ENCODE measurements at places on chromosomes 1 and 21. TPM values are rescaled to one million over a fixed set of nuclear protein-coding genes. Genes with fewer than 3 reads are reported as not detected.

- DNase-seq = peak; percentile 56
Observed at GRCh38 chr1:205680073-205680851, at the start of gene SLC45A3. Gene SLC45A3, minus strand, starts transcription at chr1:205680509. Its CDS starts 15,853 bp downstream, at chr1:205664656.

DNA sequence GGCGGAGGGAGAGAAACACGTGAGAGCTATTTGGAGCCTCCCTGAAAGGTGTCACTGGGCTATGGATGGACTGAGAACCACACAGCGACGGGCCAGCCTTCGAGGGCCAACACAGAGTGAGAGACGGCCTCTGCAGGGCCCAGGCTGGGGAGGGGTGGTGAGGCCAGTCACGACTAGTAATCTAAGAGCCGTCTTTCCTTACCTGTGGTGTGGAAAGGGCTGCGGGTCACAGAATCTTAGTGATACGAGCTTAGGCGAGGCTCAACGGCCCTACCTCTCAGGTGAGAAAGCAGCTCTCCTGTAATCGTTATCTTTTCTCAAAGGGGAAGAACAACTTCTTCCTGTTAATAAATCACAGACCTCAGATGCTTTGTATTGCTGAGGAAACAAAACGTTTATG lies 33.4 kb upstream of the COX20 start:
- no peak for DNase-seq

DNA sequence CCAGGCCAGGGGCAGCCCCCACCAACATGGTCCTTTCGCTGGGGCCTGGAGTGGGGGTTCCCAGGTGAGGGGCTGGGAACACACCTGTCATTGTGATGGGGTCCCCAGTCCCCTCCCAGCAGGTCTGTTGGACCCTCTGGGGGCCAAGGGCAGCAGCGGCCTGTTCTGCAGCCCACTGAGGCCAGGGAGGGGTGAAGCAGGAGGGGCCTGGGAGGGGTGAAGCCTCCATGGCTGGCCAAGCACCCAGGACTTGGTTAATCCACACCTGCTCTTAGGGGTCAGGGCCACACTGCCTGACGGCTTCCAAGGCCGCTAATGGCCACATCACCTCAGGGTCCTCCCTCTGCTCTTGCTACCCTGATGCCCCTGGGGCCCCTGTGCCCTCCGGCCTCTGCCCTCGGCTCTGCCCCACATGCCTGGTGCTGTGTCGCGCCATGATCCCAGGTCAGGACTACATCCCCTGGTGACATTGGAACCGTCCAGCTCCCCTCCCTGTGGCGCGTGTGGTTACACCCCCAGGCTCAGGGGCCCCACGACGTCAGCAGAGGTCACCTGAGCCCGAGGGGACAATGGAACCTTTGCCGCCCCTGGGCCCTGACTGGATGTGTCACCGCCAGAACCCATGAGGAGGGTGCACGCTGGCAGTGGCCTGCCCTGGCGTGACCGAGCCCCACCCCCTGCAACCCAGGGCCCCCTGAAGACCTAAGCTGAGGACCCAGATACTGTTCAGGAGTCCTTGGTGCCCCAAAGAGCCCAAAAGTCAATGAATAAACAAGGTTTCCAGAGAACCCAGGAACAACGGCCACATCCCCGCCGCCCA lies 7.0 kb downstream of the TNFRSF18 start:
- DNase-seq = no peak

DNA sequence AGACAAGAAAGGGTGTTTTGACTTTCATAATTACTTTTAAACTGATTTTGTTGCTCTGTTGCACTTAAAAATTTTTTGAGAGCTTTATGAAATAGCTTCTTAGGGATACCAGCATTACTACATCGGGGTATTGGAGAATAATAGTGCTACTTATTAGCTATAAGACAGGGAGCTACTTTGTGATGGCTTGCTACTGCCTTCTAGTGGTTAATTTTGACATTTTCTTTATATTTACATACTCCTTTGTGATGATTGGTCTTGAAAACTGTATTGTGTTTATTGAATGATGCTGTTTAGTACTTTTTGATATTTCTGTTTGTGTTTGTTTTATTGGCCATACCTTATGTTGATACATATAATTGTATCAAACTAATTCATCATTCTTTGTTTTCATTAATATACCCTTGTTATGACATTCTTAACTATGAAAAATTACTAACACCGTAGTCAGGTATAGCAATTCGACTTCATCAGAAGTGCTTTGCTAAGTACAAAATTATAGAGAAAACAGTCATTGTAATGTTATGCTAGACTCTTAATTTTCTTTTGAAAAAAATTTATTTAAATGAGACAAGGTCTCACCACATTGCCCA lies 85.5 kb downstream of the CLIC4 start:
- peak; percentile 26 for DNase-seq

GRCh38 chr1:93471911-93472310 lies 24.0 kb downstream of the FNBP1L start:
- DNase-seq = no peak

GRCh38 chr1:43686801-43687200 lies 20.5 kb upstream of the ST3GAL3 start:
- no peak for DNase-seq

The GJA4 gene
- total RNA-seq = 3.8 TPM

The PERM1 gene
- 0.18 TPM for total RNA-seq

The C1orf105 gene
- total RNA-seq = not detected

DNA sequence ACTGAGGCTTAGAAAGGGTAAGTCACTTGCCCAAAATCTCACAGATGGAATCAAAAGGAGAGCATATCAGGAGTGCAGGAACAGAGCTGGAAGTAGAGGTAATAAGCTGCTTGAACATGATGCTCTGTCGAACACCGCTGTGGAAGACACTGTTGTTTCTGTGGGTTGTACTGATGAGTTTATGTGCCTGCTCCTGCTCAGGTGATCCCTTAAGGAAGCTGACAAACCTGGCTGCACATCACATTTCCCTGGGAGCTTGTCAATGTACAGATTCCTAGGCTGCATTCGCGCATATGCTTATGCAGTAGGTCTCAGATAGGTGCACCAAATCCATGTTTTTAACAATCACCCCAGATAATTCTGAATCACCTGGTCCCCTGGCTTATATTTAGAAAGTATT lies 79.7 kb downstream of the ZNF326 start:
- DNase-seq = no peak

All from cerebellum (tissue), 4 donors.